Stimulated activated CD8-positive, alpha-beta memory T cell treated with anti-CD3 and anti-CD28 coated beads, Interleukin-7, amount 100 ng/mL, for 24 hours (primary cell): ENCODE measurements at places on chromosomes 12 and 14.

DNA sequence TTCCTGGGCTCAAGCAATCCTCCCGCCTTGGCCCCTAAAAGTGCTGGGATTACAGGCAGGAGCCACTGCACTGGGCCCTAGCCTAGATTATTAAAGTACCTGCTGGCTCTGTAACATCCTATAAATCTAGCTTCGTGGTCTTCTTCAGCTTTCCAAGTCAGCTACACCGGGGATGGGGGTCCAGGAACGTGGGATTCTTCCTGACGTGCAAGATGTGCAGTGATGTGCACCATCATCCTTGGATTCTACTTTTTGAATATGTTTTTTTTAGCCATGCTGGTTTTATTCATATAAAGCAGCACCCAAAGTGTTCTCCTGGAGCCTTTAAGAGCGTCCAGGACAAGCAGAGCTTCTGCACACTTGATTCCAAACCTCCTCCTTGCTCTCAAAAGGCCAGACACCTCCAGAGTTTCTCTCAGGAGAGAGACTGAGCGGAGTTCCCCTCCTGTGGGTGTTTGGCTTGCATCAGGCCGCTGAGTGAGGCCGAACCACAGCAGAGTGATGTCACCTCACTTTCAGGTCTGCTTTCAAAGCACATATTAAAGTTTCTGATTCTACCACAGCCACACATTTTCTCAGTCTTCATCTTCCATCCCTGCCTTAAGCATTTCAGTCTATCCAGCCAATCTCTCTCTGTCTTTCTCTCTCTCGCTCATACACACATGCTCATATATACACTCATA, 33.4 kb downstream of the VCPKMT start:
- peak; percentile 72 for DNase-seq

DNA sequence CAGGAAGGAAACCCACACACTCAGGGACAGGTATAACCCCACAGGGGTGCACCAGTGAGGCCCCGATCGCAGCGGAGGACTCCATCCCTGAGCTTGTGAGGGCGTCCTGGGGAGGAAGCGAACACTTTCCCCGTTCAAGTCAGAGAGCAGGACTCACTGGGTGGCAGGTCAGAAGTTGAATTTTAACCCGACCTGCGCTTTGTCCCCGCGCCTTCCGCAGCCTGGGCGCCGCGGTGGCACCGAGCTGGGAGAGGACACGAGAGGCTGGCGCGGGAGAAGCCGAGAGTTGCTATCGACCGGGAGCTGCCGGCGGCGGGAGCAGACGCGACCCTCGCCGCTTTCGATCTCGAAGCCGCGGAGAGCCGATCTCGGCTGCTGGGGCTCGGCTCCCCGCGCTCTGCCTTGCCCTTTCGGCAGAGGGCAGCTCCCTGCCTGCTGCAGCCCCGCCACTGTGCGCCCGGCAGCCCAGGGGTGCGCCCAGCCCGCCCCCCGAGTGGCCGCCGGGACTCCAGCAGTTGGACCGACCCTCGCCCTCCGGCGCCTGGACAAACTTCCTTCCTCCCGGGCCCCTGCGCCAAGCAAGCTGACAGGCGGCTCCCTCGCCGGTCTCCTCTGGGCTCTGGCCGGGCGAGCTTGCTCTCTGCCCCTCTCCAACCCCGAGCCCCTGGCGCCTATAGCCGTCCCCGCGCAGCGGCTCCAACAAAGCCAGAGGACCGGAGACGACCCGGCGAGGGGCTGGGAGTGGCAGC, 918 bp downstream of the LIN7A start:
- DNase-seq, result no peak

GRCh38 chr12:29050503-29050902, 98.6 kb upstream of the FAR2 start:
- no peak for DNase-seq

GRCh38 chr14:36510078-36510799, 9.8 kb downstream of the NKX2-1 start:
- no peak for DNase-seq

DNA sequence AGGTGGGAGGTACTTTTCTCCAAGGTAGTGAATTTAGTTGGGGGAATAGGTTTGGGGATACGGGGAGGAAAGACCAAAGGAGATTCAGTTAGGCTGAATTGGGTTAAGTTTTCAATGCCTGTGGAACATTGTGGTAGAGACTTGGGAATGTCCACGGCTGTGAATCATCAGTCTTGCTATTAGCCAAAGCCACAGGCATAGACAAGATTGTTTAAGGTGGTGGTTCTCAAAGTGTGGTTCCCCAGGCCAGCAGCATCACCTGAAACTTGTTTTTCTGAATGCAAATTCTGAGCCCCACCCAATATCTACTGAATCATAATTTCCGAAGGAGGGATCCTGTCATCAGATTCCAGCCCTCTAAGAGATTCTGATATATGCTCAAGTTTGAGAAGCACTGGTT, 316.2 kb downstream of the EGLN3 start:
- no peak for DNase-seq

DNA sequence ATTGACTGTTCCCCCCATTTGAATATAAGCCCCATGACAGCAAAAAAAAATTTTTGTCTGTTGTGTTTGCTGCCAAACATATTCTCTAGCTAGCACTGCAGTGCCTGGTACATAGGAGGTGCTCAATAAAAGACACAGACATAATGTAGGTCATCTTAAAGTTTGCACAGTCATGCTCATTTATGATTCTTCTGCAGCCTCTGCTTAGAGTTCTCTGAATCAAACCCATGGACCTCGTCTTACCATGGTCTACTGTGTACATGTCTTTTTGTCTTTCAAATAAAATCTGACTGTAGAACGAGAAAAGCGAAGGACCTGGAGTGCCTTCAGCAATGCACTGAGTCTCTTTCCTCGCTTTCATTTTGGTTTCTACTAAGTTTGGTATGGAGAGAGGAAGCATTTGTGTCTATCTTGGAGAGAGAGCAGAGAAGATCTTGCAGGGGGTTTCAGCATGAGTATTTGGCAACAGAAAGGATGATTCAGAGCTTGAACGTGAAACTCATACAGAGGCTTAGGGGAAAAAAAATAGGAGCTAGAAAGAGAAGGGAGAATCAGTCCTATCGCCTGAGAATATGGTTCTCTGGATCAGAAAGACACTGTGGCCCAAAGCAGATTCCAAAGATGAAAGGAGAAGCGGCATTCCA, 38.8 kb upstream of the TMCC3 start:
- DNase-seq, result no peak

DNA sequence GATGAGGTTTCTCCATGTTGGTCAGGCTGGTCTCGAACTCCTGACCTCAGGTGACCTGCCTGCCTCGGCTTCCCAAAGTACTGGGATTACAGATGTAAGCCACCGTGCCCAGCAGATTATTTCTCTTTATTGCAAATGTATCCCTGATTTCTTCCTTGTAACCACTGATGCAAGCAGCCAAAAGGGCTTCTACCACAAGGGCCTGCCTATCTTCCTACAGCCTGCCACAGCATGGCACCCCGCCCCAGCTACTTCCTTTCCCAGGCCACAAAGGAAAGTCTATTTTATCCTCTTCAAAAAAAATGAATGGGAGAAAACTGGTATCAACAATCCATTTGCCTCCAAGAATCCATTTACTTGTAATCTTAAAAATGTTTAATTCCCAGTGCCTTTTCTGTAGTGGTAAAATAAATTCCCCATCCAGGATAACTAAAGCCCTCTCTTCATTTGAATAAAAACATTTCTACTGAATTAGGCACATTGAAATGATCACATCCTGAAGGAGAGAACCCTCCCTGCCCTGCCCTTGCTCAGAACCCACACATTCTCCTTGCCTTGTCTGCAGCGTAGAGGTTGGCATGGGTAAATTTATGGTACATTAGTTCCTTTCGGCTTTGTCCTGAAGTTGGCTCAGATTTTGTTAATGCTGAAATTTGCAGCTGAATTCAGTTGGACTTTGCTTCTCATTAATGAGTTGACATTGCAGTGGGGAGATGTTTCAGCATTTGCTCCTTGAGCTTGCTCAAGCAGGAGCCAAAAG, 19.2 kb downstream of the GPHB5 start:
- DNase-seq, result no peak

DNA sequence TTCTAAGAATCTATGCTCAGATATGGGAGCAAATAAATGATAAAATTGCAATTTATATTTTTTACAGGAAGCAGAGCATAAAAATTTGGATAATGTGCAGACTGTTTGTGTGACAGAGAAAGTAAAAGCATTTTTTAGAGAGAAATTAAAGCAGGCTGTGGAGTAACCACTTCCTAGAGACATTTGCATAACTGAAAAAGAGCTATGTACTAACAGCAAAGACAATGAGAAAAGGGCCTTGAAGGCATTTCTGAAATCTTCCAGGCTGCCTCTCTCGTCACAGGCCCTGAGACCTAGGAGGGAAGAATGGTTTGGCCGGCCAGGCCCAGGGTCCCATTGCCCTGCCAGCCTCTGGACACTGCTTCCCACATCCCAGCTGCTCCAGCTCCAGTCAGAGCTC, 247.2 kb downstream of the ALX1 start:
- no peak for DNase-seq

DNA sequence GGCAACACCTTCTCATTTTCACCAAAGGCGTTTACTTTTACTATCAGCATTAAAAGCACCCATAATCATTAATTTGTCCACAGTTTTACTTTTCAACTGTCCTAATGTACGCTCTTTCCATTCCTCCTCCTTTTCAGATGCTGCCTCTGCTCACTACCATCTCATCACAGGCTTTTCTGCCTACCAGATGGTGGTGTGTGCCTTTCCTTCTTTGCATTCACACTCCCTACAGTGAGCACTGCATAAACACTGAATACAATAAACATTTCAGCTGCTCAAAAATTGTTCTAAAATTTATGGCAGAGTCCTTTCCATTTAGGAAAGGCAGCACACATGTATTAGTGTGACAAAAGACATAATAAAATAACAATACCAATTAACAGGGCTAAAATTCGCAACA, 435.7 kb downstream of the GXYLT1 start:
- DNase-seq, result no peak

- no peak for DNase-seq
Measured at GRCh38 chr12:47165934-47166333, 86.2 kb upstream of the AMIGO2 start.

- no peak for DNase-seq
Measured at GRCh38 chr12:108060067-108060466, 69.0 kb upstream of the WSCD2 start.

- DNase-seq, result no peak
Measured at GRCh38 chr12:47935184-47935583, 28.2 kb upstream of the TMEM106C start.

GRCh38 chr14:36522347-36522971, 2.4 kb upstream of the NKX2-1 start:
- no peak for DNase-seq

- no peak for DNase-seq
Measured at GRCh38 chr12:104226672-104227071, 11.1 kb downstream of the TXNRD1 start.

DNA sequence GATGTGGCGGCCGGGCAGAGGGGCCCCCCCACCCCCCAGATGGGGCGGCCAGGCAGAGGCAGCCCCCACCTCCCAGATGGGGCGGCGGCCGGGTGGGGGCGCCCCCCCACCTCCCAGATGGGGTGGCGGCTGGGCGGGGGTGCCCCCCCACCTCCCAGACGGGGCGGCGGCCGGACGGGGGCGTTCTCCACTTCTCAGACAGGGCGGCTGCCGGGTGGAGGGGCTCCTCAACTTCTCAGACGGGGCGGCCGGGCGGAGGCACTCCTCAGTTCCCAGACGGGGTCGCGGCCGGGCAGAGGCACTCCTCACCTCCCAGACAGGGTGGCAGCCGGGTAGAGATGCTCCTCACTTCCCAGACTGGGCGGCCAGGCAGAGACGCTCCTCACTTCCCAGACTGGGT, 469.8 kb downstream of the PCNX1 start:
- no peak for DNase-seq

- DNase-seq, result no peak
Measured at GRCh38 chr12:105013892-105014291, 27.8 kb downstream of the NOPCHAP1 start.

DNA sequence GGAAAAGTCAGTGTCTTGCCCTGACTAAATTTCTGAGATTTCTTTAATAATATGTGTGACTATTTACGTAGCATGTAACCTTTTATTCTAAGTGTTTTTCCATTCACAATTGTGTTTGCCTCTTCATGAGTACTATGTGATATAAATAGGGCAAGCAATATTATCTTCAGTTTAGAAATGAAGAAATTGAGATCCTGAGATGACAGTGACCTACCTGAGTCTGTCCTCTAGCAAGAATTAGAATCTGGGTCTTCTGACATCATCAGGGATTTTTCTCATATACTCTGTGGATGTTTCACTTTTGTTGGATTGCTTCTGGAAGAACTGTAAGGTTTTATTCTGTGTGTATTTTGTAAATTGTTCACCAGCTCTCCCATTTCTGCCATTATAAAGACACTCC, 35.0 kb downstream of the TMTC2 start:
- no peak for DNase-seq

DNA sequence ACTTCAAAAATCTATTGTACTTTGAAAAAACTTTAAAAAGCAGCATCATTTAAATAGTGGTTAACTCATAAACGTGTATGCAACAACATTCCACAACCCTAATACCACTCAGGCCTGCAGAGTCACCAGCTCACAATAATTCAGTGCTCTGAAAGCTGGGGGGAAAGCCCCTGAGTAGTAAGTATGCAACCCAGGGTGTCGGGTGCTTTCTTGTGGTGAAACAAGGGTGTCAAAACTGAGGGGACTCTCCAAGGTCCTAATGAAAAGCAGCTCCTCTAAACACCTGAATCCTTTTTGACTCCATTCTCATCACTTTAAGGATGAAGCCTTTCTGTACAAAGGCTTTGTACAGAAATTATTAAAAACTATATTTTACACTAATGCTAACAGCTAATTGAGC, 33.7 kb downstream of the FGFR1OP2 start:
- peak; percentile 11 for DNase-seq

GRCh38 chr14:68401317-68401716, 391.6 kb downstream of the ZFP36L1 start:
- DNase-seq, result no peak

DNA sequence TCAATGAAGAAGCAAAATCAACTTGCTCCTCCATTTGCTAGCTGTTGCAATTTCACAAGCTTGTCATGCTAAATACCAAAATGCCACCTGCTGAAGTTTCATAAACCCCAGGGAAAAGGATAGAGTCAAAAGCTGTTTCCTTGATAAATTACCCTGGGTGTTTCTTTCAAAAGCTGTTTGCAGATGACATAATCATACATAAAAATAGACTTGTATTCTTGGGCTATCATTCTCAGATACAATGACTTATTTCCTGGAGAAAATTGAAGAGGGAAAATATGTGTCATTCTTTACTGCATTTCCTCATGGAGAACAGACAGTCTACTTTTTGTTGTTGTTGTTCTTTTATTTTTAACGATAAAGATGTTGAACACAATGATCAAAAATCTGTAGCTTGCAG, 119.2 kb downstream of the GALC start:
- no peak for DNase-seq

DNA sequence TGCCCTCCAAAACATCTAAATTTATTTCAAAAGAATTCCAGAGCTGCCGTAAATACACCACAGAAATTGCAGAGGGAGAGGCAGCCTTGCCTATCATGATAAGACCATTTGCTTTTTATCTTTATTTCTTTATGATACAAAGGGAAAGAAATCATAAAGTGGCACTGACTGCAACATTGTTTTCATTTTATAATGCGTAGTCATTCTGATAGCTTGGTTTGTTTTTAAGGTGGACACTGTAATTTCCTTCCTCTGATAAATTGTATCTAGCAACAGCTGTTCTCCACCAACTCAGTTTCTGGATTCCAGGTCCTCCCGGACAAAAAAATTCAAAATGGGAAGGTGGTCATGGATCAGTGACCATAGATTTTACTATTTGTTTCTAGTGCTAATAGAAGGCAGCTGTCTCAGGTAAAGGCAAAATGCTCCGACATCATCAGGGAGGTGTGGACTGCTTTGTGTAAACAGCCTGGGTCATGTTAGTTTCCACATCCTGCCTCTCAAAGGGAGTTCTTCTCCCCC, 623 bp upstream of the TSPAN8 start:
- no peak for DNase-seq
